ENCODE measurements at places on chromosomes 4 and X.

DNA sequence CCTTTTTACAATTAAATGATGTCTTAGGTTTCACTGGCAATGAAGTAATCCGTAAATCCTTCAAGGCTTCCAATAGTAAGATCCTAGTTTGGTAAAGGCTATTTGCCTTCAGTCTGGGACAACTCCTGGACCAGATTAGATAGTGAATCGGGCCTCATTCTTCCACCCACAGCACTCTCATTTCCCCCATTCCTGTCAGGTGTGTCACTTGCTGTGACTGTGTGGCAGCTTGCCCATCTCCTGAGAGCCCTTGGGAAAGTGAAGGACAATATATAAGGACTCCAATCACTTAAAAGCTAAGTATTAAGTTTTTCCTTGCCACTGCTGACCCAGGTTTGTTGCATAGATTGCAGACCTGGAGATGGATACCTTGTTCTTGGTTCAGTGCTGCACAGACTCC lies 3.3 kb upstream of the GASK1B start:
- no peak for DNase-seq

DNA sequence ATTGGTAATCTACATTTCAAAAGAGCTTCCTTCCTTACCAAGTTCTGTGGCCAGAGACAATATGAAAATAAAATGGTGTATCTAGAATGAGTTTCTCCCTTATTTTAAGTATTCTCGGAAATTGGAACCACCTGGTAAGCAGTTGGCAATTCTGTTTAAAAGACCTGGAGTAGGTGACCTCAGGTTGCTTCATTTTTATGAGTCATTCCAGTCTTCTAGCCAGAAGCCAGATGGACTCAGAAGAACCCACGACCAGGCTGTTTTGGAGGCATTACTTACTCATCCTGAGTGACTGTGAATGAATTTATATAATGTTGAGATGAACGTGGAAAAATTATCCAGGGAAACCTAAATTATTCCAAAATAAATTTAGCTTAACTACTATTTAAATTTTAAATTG lies 9.1 kb downstream of the BMPR1B start:
- DNase-seq, result no peak

DNA sequence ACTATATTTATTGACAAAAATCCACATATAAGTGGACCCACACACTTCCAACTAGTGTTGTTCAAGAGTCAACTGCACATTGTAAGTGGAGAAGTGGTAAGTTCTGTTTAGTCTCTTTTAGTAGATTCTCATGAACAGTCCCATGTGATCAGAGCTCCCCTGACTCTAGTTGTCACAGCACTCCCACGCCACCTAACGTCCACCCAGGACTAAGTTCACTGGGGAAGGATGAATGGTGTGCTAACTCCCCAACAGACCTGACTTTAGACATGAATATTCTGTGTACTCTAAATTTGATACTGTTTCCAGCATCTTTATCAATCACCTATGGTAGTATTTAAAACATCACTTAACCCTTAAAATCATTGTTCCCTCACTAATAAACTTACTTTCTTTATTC lies 59.8 kb downstream of the PACRGL start:
- DNase-seq, result no peak

DNA sequence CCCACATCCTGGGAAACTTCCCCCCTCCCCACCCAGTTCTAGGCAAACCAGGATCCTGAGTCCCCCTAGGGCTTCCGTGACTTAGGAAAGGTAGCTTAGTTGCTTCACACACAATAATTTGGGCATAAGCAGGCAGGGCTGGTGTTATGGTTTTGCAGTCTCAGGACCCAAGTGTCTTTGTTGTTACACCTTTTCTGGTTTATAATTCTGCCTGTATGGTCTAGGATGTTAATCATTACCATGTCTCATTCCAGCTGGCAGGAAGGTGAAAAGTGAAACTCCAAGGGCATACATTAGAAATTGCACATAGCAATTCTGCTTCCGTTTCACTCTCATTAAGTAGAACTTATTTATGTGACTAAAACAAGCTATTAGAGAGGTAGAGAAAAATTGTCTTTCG lies 16.8 kb downstream of the UGT8 start:
- no peak for DNase-seq

DNA sequence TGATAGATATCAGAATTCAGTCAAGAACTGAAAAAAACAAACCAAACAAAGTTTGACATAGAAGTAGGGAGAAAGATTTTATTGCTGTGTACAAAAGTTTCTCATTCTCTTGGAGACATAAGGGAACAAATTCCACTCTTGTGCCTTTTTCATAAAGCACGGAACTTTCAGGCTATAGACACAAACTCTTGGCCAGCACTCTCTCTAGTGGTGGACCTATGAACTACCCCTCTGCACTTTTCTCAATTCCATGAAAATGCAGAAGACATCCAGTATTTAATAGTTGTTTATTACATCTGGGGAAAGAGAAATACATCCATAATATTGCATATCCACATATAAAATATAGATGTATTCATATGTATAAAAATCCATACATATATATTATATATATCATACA lies 291.6 kb upstream of the HS3ST1 start:
- DNase-seq, result peak; percentile 3

DNA sequence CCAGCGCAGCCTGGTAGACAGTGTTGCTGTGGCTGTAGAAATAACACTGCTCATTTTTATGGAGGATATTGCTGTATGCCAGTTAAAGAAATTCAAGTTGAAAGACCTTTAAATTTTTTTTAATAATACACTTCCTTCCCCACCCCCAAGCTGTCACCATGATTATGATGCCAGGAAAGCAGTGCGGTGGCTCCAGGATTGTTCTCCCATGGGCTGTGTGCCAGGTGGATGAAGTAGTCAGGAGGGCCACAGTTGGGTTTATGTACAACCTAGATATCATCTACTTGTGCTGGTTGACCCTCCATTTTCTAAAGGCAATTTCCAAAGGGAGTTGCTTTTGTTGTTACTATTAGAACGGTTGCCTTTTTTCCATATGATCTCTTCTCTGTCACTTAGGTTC lies 136.6 kb downstream of the AFF1 start:
- DNase-seq, result no peak

GRCh38 chrX:37746218-37746941 lies 33.5 kb upstream of the CYBB start:
- DNase-seq, result no peak

DNA sequence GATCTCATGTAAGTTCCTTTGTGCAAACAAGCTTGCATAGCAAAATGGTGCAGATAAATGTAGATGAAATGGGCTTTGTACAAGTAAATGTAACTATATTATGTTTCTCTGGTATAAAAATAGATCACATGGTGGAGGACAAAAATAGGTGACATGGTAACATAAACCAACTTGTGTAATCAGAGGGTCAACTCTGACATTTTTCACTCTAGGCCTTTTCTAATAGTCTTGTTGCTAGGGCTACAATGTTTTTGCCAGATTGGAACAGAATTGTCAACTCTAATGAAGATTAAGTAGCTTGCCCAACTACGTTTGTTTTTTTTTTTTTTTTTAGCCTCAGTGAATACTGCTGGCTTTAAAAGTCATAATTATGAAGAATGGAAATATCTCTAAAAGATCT lies 11.5 kb downstream of the MAD2L1 start:
- DNase-seq, result no peak

GRCh38 chrX:19075754-19076153 lies 46.5 kb downstream of the ADGRG2 start:
- DNase-seq, result no peak

DNA sequence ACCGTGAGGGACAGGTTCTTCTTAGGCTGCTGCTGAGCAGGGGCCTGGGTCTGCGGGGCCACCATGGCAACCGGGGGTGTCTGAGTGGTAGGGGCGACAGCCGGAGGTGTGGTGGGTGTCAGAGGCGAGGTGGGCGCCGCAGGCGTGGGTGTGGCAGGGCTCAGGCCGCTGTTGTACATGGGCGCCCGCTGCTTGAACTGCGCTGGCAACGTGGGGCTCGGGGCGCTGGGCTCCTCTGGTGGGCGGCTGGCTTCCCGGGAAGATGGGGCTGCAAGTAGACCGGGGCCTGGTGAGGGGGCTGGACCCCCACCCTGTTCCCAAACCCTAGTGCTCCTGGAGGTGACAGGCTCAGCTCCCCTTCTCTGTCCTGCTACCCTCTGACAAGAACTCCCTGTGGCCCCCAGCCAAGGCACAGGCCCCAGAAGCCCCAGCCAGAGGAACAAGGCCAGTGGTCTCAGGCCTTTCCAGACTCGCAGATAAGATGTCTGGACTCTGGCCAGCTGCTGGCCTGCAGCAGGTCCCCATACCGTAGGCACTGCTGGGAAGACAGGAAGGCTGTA lies 24.8 kb downstream of the NELFA start:
- no peak for DNase-seq

- no peak for DNase-seq
Observed at GRCh38 chr4:55087913-55088260, 37.5 kb downstream of the KDR start.

DNA sequence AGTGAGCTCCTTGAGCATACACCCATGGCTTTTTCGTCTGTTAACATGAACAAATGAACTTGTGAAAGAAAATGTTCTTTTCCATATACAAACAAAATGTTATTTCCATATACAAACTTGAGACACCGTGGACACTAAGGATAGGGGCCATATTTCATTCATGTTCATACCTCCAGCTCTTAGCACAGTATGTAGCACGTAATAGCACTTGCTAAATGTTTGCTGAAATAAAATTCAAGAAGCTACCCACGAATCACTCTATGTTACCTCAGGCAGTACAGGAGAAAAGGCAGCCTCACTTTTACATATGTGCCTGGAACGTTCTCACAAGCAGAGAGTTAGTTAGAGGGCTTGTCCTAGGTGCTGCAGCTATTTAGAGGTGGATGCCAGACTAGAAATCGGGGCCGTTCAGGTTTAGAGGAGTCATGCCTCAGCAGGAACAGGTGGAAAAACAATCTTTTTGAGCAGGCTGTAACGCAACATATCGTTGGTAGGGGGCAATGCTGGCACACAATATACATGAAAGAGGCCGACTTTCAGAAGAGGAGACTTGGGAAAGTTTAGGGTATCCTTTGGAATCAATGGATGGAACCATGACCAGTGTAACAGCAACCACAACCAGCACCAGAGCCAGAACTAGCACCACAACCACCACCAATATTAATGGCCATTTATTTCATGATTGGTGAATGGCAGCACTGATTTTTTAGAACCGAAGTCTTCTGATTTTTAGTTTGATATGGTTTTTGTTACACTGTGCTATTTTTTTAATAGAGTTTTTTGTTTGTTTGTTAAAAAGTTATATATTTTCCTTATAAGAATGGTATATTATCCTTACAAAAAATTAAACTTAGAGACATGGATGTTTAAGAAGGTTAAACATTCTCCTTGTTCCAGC lies 14.8 kb upstream of the PAQR3 start:
- DNase-seq, result no peak

GRCh38 chr4:71366766-71367165 lies 27.9 kb downstream of the SLC4A4 start:
- no peak for DNase-seq

- DNase-seq, result peak; percentile 50
Observed at GRCh38 chrX:11792461-11793421, 34.7 kb downstream of the MSL3 start.

DNA sequence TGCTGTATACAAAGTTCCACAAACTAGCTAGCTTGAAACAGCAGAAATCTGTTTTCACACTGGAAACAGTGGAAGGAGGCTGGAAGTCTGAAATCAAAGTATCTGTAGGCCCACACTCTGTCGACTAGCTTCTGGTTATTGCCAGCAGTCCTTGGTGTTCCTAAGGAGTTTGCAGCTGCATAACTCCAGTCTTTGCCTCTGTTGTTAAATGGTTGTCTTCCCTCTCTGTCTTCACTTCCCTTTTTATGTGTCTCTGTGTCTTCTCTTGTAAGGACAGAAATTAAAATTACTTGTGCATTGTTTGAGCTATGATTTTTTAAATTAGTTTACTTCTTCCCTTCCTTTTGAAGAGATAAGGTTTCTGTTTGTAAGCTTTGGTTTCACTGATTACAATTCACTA lies 8.2 kb downstream of the MTHFD2L start:
- DNase-seq, result no peak

DNA sequence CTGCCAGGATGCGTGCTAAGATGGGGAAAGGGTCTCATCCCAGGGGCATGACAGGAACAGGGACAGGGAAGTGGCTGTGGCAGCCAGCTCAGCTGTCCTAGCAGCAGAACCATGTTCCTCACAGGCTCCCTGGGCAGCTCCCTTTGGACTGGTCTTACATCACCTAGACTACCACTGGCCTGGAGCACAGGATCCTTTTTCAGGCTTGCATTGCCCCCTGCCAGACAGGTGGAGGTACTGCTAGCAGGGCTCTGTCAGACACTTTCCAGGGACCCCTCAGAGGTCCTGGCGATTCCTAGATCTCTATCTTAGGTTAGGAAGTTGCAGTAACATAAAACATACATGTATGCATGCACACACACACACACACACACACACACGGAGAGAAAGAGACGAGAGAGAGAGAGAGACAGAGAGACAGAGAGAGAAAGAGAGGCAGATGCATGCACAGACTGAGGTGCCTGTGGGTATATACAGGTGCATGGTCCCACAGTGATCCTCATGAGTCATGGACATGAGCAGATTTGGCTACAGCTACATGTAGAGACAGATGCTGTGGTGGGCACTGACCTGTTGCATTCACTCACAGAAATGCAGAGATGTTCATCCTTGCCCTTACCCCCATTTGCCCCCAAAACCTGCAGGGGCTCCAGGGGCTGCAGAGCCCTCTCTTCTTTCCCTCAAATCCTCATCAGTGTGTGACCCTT lies 63.6 kb downstream of the STARD8 start:
- no peak for DNase-seq

- no peak for DNase-seq
Observed at GRCh38 chr4:131302108-131302507, 1847.0 kb upstream of the PCDH10 start.

DNA sequence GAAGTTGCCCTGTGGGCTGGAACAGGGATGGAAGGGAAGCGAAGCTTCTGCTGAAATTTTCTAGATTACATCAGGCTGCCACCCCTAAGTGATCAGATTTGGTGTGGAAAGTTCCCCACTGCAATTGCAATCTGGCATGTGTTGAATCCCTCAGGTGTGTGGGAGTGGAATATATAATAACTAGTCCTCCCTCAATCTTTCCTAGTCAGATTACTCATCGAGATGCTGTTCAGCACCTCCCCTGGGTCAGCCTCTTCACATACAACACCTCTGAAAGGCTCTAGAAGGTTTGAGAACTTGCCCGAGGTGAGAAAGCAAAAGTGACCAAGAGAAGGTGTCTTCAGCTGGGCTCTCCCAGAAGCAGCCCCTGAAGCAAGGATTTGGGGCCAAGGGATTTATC lies 336.8 kb downstream of the BCOR start:
- DNase-seq, result no peak

All from germinal center (tissue), 1 donor.